Femur (tissue), 1 donor: ENCODE measurements at places on chromosomes 1 and 21.
A peak's percentile ranks its signal among the peaks of the same experiment; 100 is the strongest.

DNA sequence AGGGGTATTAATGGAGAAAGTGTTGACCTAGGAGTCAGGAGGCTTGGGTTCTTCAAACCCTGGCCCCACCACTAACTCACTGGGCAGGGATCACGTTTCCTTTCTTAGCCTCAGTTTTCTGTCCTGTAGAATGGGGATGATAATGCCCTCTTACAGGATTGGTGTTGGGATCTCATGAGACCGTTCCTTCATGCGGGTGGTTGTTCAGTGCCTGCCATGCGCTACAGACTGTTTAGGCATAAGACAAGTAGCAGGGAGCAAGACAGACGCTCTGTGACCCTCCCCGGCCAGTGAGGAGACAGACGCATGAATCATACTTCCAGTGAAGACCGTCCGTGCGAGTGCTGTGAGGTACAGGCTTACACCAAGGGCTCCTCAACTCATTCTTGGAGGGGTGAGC lies 81.7 kb downstream of the MAN1C1 start:
- no peak for DNase-seq

- DNase-seq = peak; percentile 69
Measured at GRCh38 chr1:24641646-24642151, 1.4 kb upstream of the SRRM1 start.

GRCh38 chr1:246987083-246987690 lies 20.7 kb downstream of the ZNF695 start:
- no peak for DNase-seq

DNA sequence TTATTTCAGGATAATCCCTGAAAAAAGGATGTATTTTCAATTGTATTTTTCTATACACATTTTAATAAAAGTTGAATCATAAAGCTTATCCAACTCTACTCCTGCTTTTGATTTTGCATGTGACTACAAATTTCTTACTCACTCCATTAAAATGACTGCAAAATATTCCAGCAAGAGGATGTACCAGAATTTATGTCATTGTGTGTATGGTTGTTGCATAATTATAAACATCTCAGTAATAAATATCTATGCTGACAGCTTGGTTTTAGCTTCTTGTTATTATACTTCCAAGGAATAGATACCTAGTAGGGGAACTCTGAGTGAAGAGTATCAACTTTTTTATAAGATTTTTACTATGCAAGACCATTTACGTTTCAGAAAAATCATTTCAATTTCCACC lies 463.2 kb upstream of the RUNX1 start:
- no peak for DNase-seq

- no peak for DNase-seq
Measured at GRCh38 chr1:48858200-48858920, 81.7 kb upstream of the BEND5 start.

GRCh38 chr1:162475089-162475488 lies 22.5 kb upstream of the UHMK1 start:
- no peak for DNase-seq

GRCh38 chr1:15344800-15345704 lies 64.6 kb upstream of the EFHD2 start:
- no peak for DNase-seq

DNA sequence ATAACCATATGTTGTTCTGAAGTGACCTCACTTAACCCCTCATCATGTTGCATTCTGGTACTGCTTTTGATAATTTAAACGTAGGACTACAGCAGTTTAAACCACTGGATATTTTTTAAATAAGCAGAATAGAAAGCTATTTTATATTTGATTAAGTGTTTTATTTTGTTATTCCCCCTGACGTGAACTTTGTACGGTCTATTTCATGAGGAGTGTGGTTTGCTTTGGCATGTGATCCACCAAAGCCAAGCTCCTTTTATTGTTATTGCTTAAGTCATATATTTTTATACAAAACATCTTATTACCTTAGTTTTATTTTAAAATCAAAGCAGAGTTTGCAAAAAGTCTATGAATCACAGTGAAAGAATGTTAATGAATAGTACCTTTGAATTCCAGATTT lies 101.4 kb upstream of the L1TD1 start:
- DNase-seq = no peak

DNA sequence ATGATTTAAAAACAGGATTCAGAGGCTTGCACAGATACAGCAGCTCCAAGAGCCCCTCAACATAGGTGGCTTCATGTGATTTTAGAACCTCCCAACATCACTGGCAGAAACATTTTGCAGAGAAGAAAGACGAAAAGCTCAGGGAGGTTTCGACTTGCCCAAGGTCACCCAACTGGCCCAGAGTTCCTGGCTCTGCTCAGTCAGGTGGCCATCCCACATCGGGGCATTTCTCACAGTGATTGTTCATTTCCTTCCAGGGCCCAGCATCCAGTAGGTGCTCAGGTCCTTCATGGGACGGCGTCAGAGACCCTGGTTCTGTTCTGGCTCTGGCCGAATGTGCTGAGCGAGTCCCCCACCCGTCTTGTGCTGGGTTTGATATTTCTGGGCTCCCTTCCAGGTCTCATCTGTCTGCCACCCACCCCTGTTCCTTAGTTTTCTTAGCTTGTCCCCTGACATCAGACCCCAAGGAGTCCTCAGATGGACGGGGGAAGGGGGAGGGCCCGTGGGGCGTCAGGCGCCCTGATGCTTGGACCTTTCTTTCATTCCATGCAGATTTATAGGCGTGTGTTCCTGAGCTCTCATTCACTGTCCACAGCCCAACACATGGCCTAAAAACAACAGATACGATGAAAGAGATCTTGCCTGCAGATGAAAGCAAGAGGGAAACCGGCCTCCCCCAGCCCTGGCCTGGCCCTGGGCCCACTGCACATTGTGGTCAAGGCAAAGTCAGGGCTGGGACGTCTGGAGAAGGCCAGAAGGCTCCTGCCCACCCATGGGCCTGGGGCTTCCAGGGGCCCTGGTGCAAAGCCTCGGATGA lies 123.1 kb upstream of the ZBTB40 start:
- DNase-seq = no peak

DNA sequence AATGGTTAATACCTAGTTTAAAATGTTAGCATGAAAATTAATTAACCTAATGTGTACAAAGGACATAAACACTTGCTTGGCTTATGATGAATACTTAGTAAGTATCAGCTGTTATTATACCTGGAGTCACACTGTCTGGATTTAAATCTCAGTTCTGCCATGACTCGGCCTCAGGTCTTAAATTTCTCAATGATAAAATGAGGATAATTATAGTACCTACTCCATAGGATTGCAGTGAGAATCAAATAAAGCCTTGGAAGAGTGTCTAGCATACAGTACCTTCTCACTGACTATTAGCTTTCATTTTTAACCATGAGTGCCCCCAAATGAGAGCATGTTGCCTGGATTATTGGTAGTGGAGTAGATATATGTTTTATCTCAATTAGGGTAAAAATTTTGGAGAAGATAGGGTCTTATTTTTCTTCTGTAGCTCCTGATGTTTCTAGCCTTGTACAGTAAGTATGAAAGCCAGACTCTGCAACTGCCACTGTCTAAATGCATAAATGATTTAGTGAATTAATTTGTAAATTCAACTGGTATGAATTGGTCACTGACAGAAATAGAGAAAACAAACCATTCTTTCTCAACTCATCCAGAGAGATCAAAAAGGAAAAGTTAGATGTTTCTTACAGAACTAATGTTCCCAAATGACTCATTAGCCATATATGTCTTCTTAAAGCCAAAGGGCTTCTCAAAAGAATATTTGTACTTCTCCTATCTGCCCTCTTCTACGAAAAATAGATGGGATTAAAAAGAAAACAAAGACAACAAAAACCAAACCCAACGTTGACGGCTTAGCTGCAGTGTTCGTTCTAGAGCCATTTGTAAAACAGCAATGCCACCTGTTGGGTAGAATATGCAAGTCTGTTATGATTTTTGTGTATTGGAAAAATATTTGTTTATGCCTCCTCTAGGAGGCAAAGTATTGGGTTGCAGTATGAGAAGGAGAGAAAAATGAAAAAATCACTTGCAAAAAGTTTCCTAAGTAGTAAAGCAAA lies 53.8 kb upstream of the MROH9 start:
- DNase-seq = peak; percentile 26

DNA sequence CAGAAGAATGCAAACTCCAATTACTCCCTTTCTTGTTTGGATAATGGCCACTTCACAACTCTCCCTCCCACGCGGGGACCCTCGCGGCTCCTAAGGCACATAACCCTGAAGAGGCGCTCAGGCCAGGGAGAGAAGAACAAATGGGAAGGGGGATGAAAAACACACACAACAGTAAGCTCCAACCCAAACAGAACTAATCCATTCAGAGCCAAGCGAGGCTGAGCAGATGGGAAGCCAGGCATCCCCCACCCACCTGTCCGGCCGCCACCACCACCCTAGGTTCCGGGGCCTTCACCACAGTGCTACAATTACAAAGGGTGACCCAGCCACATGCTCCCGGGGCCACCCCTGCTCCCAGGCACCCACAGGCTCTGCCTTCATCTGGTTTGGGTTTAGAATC lies 101.5 kb downstream of the MRPL37 start:
- DNase-seq = peak; percentile 23

DNA sequence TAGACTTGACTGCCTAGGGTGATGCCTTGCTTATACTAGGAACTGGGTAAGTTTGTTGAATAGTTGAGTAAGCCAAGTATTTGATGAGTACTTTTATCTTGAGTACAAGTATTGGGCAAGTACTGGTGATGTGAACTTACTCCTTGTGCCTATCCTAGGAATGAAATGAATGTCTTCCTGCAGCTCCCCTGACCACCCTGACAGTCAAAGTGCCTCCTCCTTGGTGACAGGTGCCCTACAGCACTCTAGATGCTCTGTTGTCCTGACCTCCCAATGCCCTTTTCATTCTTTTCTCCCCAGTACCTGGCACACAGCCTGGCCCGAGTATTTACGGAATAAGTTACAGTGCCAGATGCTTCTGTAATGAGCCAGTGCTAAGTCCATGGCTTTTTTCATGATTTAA lies 25.5 kb downstream of the PCSK9 start:
- DNase-seq = peak; percentile 50

GRCh38 chr1:17874231-17874630 lies 119.1 kb downstream of the ACTL8 start:
- DNase-seq = no peak
